ENCODE measurements at places on chromosomes 4 and X. TPM values are rescaled to one million over a fixed set of nuclear protein-coding genes. Genes with fewer than 3 reads are reported as not detected.

RAB9B gene
- total RNA-seq: 0.43 TPM

VEGFC gene
- total RNA-seq: 18.6 TPM

- DNase-seq: no peak
These were observed 276.8 kb downstream of the FBXW7 start for GRCh38 chr4:152258804-152259708.

DNA sequence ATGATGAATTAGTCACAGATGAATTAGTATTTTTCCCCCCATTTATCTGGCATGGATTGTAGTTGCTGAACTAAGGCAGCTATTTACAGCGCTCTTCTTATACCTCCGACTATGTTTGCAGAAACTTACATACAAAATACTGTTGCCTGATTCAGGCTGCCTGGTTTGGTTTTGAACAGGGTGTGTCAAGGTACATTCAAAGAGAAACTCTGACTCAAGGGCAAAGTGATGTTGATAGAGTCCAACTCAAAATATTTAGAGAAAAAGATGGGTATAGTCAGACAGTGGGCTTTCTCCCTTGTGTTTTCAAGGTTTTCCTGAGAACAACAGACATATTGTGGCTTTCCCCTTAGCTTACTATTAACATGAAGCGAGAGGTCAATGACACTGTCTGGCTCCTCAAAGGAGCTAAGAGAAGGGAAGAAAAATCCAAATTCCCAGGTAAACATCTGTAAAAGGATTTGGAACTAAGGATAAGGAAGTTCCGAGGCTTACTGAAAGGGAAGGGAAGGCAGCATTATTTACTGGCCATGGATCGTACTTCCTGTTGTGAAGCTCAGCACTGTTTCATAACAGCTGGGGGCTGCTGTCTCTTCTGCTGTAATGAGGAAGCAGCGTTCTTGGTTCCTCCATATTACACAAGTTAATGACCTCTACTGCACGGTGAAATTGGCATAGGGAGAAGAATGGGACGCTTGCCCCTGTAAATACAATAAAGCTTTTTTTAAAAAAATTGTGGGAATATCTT is 30.9 kb downstream of the FAM9C start:
- DNase-seq: no peak
